ENCODE measurements at places on chromosomes 6 and 20.

GRCh38 chr6:149212206-149212605, 105.3 kb upstream of the TAB2 start:
- DNase-seq, result no peak

- peak; percentile 12 for DNase-seq
These were observed 13.2 kb downstream of the OTOR start for GRCh38 chr20:16761305-16761829.

DNA sequence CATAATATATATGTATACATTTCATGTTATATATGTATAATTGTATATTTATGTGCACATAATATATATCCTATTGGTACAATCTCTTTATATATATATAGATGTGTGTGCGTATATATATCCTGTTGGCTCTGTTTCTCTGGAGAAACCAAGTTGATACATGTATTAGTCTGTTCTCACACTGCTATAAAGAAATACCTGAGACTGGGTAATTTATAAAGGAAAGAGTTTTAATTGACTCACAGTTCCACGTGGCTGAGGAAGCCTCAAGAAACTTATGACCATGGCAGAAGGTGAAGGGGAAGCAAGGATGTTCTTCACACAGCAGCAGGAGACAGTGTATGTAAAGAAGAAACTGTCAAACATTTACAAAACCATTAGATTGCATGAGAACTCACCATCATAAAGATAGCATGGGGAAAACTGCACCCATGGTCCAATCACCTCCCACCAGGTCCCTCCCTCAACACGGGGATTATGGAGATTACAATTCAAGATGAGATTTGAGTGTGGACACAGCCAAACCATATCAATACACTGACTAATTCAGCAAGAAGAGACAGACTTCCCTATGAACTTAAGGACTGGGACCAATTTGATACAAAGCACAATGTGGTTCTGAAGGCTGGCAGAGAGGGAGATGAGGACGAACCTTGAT, 14.0 kb downstream of the CST3 start:
- no peak for DNase-seq

- DNase-seq, result no peak
These were observed 222.8 kb downstream of the LY86 start for GRCh38 chr6:6811128-6812009.

DNA sequence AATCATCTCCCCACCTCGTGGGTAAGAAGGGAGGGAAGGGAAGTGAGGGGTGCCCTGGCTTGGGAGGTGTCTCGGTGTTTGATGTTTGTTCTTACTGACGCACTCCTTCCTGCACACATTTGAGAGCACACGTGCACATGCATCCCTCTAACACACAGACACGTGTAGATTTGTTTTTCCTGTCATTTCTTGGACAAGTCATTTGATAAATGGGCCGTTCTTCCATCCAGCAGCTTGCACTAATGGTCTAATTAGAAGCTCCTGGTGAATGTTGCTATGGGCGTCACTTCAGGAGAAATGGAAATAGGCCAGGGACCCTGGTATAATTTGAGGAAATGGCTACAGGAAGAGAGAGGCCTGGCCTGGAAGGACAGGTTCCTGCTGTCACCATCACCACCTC, 352.5 kb downstream of the CDH4 start:
- DNase-seq, result no peak

DNA sequence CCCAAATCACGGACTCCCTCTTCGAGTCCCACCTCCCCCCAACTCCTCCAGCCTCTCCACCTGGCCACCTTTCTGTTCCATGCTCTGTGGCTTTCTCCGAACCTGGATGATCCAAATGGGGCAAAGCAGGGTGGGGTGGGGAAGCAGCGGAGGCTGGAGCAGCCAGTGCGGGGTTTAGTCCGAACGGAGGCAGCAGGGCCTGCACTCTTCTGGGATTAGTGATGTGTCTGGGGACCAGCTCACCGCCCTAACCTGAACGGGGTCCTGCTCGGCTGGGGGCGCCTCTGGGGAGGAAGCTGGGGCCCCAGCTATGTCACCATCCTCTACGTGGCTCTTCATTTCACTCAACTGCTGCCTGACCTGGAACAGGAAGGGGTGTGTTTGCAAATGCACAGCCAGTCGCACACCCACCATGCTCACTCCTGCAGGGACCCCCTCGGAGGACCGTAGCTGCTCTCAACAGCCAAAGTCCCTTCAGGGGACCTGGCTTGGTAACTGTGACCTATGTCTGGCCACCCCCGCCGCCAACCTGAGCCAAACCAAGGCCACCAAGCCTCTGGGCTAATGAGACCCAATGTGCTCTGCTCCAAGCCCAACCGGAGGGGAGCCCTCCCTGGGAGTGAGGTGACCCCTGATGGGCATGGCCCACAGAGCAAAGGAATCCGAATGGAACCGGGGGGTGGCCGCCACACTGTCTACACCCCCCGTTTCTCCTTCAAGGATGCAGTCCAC, 46.8 kb downstream of the DSTN start:
- no peak for DNase-seq

- DNase-seq, result no peak
These were observed 79.9 kb upstream of the LY86 start for GRCh38 chr6:6508643-6509042.

DNA sequence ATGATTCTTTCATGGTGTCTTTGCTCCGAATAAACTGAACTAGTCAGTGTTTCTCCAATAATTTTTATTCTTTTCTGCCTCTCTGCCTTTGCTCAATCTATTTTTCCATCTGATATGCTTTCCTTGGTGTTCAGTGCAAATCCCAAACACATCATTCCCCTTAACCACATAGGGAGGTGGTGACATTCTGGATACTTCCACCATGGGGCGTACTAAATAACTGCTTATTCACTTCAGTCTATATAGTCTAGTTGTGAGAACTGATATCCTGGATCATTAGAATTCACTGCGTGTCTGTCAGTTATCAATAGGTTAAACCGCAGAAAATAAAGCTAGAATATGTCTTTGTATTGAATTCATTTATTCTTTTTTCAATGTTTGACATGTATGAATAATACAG, 83.1 kb downstream of the KCNQ5 start:
- no peak for DNase-seq

GRCh38 chr6:80531681-80532619, 425.5 kb downstream of the BCKDHB start:
- no peak for DNase-seq

- DNase-seq, result no peak
These were observed 3.1 kb downstream of the ATRN start for GRCh38 chr20:3473944-3474343.

DNA sequence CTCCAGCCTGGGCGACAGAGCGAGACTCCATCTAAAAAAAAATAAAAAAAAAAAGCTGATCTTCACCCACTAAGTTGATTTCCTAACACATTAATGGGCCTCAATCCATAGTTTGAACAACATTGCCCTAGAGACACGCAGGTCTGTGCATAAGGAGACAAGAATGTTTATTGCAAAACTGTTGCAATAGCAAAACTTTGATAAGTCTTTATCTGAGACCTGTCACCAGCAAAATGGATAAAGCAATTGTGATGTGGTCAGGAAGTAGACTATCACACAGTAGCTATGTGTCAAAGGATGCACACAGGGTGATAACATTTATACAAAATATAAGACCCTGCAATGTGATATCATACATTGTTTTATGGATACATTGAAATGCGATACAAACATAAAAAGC, 4.2 kb upstream of the ITPR3 start:
- DNase-seq, result no peak

GRCh38 chr6:24855395-24856245, 56.9 kb upstream of the ARMH2 start:
- DNase-seq, result peak; percentile 41

DNA sequence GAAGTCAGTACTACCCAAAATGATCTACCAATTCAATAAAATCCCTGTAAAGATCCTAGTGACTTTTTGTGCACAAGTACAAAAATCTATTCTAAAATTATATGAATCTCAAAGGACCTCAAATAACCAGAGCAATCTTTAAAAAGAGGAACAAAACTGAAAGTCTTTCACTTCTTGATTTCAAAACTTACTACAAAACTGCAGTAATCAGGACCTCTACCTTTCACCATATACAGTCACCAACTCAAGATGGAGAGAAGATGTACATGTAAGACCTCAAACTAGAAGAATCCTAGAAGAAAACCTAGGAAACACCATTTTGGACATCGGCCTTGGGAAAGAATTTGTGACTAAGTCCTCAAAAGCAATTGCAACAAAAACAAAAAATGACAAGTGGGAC, 109.5 kb upstream of the CD93 start:
- no peak for DNase-seq

- DNase-seq, result peak; percentile 47
These were observed 18.3 kb downstream of the CAPN11 start for GRCh38 chr6:44176762-44177509.

DNA sequence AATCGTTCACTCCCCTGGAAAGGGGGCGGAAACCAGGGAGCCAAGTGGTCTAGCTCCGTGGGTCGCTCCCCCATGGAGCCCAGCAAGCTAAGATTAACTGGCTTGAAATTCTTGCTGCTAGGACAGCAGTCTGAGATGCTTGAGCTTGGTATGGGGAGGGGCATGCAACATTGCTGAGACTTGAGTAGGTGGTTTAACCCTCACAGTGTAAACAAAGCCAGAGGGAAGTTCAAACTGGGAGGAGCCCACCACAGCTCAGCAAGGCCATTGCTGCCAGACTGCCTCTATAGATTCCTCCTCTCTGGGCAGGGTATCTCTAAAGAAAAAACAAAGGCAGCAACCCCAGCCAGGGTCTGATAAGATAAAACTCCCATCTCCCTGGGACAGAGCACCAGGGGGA, 43.2 kb downstream of the COL21A1 start:
- DNase-seq, result no peak

DNA sequence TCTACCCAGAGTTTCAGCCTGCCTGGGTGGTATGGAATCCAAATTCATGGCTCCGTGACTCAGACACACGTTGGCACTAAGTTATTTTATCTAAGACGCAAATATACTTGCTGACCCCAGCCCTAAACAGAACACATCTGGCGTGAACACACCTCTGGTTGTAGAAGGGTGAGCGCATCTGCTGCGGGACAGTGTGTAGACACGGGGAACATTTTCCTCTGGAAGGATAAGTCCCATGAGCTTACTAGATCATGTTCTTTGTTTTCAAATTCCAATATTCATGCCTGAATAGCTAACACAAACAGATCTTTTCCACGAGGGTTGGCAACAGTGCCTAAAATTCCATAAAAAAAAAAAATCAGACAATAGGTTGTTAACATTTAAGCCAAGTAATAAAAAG, 87.8 kb downstream of the TMEM170B start:
- DNase-seq, result no peak

- DNase-seq, result no peak
These were observed 37.0 kb upstream of the ECI2 start for GRCh38 chr6:4172368-4172767.

- no peak for DNase-seq
These were observed 56.0 kb downstream of the RIN2 start for GRCh38 chr20:19813846-19814640.

GRCh38 chr6:63963769-63964315, 328.2 kb downstream of the PHF3 start:
- no peak for DNase-seq

GRCh38 chr6:55632953-55633352, 54.0 kb upstream of the HMGCLL1 start:
- no peak for DNase-seq

DNA sequence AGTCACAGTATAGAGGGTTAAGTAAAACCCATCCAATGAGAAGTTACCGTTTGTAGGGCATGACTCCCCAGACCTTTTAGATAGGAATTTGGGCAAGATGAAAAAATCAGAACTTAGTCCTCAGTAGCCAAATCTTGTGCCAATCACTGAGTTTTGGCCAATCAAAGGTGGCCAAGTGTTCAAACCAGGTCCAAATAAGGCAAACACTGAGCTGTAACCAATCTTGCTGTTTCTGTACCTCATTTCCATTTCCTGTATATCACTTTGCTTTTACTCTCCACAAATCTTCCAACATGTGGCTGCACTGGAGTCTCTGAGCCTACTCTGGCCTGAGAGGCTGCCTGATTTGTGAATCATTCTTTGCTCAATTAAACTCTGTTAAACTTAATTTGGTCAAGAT, 81.8 kb upstream of the GPR6 start:
- DNase-seq, result no peak

GRCh38 chr6:159062564-159062945, 17.8 kb upstream of the TAGAP start:
- DNase-seq, result no peak

DNA sequence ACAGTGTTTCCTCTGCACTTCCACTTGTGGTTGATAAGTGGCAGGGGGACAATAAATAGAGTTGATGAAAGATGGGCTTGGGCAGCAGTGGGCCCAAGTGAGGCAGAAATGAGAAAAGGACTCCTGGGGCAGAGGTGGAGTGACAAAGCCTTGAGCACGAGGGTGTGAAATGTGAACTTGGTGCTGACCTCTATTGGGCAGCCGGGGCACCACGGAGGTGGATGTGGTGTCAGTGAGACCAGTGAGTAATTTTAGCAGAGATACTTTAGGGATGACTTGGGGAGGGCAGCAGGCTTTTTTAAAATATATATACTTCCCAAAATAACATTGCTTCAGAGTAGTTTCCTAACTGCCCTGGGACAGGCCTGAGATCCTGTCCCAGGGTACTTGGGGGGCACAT, 30.6 kb upstream of the MYLK2 start:
- no peak for DNase-seq

- no peak for DNase-seq
These were observed 2.9 kb upstream of the RAMACL start for GRCh38 chr6:166589337-166589731.

GRCh38 chr6:106452628-106453027, 92.1 kb downstream of the CRYBG1 start:
- DNase-seq, result no peak

DNA sequence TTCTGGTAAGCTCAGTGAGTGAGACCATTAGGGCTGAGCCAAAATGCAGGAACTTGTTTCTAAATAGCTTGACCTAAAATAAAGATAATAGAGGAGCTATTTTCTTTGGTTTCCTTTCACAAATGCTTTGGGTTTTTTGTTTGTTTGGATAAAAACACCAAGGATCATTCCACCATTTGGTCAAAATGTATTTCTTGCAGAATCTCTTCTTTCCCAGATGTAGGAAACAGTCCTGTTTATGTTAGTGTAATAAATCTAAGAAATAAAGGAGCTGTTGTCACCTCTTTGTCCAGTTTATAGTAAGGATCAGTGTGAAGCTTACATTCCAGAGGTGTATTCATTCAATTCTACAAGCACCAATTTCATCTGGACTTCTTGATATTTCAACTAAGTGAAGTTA, 297.8 kb downstream of the GJA1 start:
- no peak for DNase-seq

- DNase-seq, result no peak
These were observed 3.5 kb downstream of the MCUR1 start for GRCh38 chr6:13810688-13811446.

DNA sequence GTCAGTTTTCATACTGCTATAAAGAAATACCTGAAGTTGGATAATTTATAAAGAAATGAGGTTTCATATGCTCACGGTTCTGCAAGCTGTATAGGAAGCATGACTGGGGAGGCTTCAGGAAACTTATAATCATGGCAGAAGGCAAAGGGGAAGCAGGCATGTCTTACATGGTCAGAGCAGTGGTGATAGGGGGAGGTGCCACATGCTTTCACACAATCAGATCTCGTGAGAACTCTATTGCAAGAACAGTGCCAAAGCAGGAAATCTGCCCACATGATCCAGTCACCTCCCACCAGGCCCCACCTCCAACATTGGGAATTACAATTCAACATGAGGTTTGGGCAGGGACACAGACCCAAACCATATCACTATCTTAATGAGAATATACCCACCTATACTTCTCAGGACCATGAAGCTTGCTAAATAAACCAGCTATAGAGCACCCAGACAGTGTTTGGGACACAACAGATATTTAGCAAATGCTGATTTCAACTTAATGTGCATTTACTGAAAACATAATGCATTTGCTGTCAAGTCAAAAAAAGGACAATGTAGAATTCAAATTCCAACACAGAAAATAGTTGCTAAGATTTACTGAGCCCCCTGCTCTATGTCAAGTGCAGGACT, 63.8 kb downstream of the TNFRSF21 start:
- DNase-seq, result no peak
